Right hindlimb (tissue), 1 donor: ENCODE measurements at places on chromosomes 7 and 10.
A peak's percentile ranks its signal among the peaks of the same experiment; 100 is the strongest.

DNA sequence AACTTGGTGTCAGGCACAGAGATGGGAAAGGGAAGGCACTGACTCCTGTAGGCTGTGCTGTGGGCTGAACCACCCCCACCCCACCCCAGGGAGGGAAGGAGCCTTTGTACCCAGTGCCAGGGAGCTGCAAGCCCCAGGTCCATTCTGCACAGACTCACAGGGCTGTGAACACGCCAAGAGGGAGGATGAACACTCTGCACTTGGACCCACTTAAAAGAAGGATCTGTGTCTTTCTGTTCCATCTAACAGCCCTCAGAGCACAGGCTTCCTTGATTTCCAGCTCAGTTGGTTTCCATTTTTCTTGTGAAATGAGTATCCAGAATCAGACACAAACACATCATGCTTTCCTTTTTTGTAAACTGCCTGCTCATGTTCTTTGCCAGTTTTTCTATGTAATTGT is 84.9 kb downstream of the GRB10 start:
- DNase-seq: no peak

DNA sequence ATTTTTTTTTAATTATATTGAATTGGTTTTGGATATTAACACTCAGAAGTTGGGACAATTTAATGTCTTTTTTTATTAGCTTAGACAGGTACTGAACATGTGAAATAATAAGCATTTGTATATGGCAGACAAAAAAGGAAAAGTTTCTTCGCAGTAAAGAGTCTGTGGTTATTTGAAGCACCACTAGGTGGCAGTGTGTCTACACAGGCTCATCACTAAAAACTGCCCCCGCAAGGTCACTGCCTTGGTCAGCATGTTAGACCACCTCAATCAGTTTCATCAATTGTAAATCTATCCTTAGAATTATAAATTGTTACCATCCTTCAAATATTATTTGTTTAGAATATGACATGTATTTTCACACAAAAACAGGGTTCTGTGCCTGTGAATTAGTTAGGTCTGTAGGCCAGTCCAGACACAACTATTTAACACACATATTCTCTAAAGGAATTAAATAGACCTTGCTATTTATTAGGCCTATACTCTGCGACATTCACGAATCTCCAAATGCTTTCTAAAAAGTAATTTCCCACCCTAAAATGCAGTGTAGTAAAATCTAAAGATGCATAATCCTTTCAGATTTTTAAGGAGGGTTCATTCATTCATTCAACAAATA is 17.0 kb downstream of the PNLIPRP3 start:
- DNase-seq: no peak

DNA sequence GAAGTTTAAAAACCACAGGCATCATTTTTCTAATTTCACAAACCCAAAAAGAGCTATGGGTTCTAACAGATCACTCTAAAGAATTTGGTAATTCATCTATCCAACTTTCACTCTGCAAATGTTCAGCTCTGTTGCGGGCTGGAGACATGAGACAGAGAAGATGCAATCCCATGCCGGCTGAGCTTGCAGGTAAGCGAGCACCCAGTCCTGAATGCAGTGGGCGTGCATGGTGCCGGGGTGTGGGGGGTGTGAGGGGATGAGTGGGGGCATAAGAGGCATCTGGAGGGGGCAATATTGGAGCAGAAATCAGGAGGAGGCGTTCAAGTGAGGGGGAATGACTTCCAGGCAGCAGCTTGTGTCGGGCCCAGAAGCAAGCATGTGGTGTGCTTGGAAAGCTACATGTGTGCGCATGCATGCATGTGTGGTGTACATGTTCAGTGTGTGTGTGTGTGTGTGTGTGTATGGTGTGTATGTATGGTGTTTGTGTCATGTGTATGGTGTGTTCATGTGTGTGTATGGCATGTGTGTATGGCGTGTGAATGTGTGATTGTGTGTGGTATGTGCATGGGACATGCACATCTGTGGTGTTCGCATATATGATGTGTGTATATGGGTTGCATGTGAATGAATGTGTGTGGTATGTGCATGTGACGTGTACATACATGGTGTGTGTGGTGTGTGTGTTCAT is 172.9 kb downstream of the PRKCQ start:
- DNase-seq: no peak

DNA sequence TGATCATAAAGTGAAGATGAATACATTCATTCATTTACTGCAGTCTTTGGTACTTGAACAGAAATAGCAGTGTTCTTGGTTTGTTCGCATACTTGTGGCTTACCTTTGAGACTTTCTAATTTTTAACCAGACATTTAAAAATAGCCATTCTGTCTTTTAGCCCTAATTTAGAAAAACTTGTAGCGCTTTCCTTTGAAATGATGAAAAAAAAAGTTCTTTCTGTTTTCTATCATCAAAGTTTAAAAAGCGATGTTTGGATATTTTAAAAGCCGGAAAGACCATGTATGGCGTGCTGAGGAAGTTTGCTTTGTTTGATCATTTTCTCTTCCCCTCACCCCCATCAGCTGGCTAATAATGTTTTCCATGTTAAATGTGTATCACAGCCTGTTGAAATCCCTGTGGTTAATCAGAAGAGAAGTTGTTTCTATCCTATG is 116.3 kb downstream of the CUX1 start:
- no peak for DNase-seq

DNA sequence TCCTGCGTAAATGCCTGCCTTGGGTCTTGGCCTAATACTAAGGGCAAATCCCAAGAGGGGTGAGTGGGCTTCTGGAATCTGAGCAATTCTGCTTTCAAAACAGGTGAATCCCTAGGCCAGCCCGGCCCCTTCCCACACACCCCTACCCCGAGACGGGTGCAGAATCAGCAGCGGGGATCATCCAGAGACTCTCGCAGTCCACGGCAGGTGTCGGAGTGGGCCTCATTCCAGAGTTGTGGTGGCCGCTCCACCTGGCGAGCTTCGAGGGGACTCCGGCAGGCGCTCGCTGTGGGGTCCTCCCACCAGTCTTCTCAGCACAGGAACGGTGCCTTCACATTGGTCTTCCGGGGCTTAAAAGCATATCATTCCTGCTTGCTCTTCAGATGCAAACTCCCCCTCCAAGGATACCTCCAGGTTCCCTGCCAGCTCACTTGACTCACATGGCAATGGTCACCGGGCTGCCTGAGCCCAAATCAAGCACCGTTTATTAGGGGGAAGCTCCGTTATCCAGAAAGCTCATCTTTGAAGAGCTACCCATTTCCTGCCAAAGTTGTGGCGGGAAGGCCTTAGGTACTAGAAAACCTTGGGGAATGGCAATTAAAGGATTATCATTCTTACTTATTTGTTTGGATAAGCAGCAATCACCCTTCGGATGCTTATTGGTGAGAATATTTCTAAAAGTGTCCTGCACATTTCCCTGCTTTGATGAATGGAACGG is 67.6 kb downstream of the PRKAG2 start:
- DNase-seq: no peak

- peak; percentile 26 for DNase-seq
These were observed 38.9 kb downstream of the BMPR1A start for GRCh38 chr10:86795353-86795752.

GRCh38 chr7:157568770-157569584 is 232.2 kb downstream of the DNAJB6 start:
- peak; percentile 71 for DNase-seq

- no peak for DNase-seq
These were observed 16.3 kb upstream of the RNF216 start for GRCh38 chr7:5797716-5798115.

GRCh38 chr10:70664702-70665195 is 7.6 kb upstream of the ADAMTS14 start:
- DNase-seq: peak; percentile 90
